ENCODE measurements at places on chromosomes 1 and 21. TPM values are rescaled to one million over a fixed set of nuclear protein-coding genes. Genes with fewer than 3 reads are reported as not detected.

DNA sequence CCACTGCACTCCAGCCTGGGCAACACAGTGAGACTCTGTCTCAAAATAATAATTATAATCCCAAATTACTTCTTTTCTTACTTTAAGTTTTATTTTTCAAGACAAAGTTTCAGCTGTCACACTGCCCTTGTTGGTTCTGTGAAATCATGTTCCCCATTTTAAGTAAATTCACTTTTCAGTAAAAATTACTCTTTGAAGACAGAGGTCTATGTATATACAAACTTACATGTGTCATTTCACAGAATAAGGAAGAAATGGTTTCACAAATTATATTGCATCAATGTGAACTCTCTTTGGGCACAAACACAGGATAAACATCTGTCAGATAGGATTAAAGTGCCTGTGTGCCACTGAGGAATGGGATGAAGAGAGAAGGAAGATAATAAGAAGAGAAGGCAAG is 33.1 kb upstream of the ETS2 start:
- DNase-seq = no peak

DNA sequence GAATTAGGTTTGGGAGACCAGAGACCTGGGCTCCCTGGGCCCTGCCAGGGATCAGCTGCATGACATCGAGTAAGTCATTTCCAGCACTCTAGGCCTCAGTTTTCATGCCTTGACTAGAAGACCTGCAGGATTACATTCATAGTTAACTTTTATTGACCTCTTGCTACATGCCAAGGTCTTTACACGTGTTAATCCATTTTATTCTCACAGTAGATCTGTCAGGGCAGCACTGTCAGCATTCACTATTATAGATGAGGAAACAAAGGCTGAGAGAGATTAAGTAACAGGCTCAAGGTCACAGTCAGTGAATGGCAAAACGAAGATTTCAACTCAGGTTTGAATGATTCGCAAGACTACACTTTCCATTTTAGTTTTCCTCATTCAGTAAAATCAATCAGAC is 37.0 kb downstream of the PGM1 start:
- DNase-seq = no peak

DNA sequence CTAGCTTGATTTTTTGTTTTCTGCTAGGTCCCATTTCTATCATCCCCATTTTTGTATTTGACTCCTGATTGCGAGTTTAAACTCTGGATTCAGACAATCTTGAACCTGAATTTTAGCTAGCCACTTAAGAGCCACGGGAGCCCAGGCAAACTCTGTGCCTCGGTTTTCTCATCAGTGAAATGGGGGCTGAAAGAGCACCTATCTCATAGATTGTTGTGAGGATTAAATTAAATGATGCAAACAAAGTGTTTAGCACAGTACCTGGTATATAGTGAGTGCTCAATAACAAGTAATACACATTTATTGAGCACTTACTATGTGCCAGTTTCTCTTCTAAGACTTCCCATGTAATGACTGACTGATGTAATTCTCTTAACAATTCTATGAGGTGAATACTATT is 158.1 kb upstream of the POU3F1 start:
- no peak for DNase-seq

GRCh38 chr1:185409763-185410528 is 92.9 kb upstream of the IVNS1ABP start:
- no peak for DNase-seq

DNA sequence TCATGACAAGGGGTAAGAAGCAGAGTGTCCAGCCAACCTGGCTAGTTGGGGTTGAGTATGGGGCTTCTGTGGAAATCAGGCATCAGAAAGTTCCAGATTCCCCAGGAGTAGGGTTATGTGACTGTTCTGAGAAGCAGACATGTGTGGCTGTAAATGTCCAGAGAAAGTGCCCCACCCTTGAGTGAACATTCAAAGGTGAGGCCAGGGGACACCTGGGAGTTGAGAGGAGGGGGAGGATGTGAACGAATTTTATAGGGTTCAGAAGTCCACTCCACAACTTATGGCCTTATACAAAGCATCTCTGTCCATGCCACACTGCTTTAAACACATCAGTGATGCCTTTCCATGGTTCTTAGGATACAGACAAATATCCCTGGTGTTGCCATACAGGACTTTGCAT is 133.3 kb downstream of the IGSF21 start:
- DNase-seq = no peak

GRCh38 chr21:34930971-34931370 is 118.1 kb downstream of the RUNX1 start:
- no peak for DNase-seq

DNA sequence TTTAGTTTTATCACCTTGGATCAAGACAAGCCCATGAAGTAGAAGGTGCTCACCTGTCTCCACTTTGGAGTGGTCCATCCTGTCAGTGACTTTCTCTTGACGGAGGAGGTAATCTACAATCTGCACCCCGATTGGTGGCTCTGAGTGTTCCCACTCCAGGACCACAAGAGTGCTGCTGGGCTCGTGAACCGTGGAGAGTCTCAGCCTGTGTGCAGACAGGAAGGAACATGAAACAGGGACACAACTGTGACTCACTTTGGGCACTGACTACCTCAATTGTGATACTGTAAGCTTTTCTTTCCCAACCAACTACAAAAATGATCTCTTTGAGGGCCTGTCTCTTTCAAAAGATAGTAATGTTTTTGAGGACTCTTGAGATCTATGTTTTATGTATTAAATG is 280.2 kb downstream of the ASTN1 start:
- no peak for DNase-seq

DNA sequence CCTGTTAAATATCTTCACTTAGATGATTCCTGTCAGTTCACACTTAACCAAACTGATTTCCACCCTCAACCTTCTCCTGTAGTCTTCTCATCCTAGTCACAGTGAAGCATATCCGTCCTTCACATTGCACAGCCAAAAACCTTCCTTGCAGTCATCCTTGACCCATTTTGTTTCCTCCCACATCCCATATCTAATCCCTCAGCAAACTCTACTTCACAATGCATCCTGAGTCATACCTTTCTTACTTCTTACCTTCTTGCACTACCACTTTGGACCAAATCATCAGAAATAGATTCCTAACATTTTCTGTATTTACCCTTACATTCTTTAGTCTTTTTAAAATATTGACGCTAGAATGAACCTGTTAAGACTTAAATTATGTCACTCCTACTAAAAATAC is 86.9 kb downstream of the OLFML2B start:
- no peak for DNase-seq

DNA sequence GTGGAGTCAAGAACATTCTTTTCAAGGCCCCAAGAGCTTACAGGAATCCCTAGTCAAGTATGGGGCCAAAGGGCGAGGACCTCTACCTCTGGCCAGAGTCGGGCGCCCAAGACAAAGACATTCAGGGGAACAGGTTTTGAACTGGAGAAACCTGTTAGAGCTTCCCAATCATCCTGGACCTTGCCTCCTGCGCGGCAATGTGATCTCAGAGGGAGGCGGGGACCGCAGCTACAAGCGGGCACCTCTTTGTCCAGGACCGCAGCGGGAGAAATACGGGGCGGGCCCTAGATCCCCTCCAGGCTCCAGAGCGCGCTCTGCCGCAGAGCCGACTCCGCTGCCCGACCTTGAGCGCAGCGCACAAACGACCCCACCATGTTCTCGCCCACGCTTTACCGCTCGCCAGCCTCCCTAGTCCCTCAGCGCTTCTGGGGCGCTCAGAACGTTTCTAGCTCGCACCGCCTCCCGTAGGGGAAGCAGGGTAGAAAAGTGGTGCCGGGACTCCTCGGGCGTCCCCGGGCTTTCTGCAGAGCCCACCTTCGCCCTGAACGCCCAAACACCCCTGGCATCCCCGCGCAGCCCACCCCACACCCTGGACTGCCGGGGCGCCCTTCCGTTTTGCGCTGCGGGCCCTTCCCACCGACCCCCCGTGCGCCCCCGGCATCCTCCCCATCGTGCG is 28.1 kb downstream of the RABIF start:
- no peak for DNase-seq

GRCh38 chr1:57770772-57771171 is 346.9 kb upstream of the DAB1 start:
- DNase-seq = no peak

DNA sequence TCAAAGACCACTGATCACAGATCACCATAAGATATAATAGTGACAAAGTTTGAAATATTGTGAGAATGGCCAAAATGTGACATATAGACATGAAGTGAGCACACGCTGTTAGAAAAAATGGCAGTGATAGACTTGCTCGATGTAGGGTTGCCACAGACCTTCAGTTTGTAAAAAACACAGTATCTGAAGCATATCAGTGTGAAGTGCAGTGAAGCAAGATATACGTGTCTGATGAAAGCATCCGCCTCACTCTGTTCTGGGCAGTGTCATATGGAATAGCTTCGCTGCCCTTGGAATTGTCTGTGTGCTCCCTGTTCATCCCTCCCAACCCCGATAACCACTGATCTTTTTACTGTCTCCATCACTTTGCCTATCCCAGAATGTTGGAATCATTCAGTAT is 50.7 kb downstream of the GALNT2 start:
- no peak for DNase-seq

- DNase-seq = no peak
These were observed 14.9 kb upstream of the KCNK1 start for GRCh38 chr1:233598891-233599541.

DNA sequence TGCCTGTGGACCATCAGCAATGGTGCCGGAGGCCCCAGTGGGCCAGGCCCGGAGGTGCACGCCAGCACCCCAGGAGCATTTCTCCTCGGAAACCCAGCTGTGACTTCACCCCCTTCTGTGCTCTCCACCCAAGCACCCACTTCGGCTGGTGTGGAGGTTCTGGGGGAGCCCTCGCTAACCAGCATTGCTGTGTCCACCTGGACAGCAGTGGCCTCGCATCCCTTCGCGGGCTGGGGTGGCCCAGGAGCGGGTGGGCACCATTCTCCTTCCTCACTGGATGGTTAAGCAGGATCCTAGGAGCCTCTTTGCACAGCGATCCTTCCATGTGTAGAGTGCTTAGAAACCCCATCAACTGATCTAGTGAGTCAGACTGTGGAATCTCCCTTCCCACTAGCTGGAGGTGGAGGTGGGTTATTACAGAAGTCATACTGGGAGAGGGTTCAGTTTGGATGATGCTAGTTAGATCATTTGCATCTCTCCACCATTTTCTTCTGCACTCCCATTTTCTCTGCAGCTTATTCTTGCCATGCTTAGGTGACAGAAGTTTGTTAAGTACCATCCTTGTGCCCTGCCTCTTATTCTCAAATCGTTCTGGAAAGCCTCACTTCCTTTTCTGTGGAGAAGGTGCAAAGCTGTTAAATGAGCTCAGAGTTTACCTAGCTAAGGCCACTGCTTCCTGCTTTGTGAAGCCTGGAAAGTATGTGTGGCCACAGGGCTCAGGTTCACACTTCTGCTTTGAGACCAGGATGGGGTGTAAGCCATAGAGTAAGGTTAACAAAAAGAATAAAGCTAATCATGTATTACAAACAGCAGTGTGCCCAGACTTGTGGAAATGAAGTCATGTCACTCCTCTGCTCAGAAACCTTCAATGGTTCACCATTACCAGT is 32.3 kb downstream of the TBX19 start:
- no peak for DNase-seq

- DNase-seq = no peak
These were observed 2.6 kb upstream of the GLUL start for GRCh38 chr1:182394055-182394775.

DNA sequence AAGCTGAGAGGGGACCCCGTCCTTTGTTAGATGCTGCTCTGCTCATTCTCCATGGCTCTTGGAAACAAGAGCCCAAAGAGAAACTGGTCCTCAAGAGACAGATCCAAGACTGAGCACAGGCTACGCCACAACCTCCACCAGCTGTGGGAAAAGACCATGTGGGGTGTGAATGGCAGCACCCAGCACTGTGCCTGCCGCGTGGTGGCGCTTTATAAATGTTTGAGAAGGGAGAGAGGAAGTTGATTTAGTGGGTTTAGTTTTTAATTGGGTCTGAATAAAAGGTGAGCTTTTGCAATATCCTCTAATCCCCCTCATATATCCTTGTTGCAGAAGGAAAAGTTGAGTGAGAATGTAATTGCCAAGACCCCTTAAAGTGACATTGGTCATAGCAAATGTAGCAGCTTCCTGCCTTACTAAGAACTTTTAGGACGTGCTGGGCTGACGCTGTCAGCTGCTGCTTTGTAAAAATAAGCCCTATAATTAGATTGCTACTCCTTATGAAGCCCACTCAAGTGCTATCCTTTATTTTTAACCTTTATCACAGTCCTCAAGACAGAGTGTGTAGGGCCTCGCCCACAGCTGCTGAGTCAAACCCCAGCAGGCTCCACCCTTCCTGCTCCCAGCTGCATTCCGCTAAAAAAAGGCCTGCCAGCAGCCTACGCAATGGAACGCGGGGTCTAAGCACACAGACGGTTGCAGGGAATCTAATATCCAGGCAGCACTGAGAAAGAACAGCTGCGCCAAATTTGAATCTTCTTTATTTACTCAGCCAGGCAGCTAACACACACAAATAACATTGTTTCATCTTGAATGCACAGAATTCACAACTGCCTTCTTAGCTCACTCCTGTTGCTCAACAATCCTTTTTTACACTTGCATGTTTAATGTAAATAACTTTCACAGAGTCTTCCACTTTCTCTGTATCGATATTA is 47.4 kb upstream of the PRDX6 start:
- DNase-seq = peak; percentile 97

- no peak for DNase-seq
These were observed 176.6 kb downstream of the GIPC2 start for GRCh38 chr1:78222225-78222959.

DNA sequence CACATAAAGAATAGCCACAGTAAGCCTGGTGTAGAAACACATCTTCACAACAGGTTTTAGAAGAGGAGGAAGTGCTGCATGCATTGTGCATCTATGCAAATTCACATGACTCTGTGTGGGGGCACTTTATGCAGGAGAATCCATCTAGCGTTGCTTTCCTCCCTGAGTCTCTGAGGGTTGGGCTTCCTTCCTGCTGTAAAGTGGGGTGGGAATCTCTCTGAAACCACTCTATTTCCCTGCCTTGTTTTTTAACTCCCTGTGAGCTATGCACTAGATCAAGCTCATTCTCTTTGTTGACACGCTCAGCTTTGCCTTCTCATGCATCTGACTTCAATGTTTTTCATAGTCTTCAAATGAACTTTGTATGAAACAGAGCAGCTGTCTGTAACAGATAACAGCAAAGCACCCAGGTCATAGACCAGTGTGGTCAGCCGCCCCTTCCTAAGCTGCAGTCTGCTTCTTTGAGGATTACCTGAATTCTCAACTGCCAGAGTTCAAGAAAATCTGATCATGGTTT is 102.7 kb upstream of the DPH5 start:
- DNase-seq = no peak

Gene PM20D1
- 0.23 TPM for total RNA-seq

Gene FAM3B
- 0.60 TPM for total RNA-seq

Gene SPRR2B
- total RNA-seq = not detected

Gene BARHL2
- total RNA-seq = not detected

Gene PCP4
- total RNA-seq = 51.4 TPM

Gene VCAM1
- 17.3 TPM for total RNA-seq

Gene F5
- 1.00 TPM for total RNA-seq

All from posterior vena cava (tissue), 2 donors.